ENCODE measurements at places on chromosomes 1 and 21.

DNA sequence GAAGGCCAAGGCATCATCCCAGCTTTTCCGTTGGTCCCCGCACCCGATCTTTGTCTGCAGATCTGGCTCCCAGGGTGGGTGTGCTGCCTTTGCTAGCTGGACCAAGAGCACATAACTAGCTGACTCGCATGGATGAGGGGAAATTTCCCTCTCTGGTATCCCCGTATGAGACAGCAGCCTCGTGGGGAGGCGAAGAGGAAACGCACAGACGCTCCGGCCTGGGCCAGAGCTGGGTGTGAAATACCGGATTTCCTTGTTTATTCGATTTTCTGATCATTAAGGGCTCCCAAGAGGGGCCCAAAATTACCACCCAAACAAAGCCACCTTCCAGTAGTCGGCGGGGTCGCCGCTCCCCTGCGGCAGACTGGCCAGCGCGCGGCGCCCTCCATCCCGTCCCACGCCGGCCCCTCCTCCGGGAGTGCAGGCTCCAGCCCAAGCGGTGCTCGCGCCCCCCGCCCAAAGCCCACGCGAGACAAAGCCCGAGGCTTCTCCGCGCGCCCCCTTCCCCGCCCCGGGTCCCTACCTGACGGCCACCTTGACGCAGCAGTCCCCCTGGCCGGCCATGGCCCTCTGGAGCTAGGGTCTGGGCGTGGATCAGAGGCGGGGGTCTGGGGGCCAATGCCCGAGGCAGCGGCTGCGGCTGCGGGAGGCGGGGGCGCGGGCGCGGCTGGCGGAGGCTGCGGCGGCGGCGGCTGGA is 546 bp downstream of the KIF21B start:
- no peak for DNase-seq

GRCh38 chr1:110508028-110508940 is 10.7 kb downstream of the KCNA10 start:
- DNase-seq = no peak

GRCh38 chr1:225762002-225762441 is 15.6 kb upstream of the SRP9 start:
- DNase-seq = no peak

- DNase-seq = no peak
These were observed 132.3 kb downstream of the BEND5 start for GRCh38 chr1:48644190-48644900.

GRCh38 chr1:58890113-58890512 is 106.3 kb upstream of the JUN start:
- DNase-seq = no peak

- DNase-seq = no peak
These were observed 175.5 kb upstream of the NCAM2 start for GRCh38 chr21:20822666-20823065.

DNA sequence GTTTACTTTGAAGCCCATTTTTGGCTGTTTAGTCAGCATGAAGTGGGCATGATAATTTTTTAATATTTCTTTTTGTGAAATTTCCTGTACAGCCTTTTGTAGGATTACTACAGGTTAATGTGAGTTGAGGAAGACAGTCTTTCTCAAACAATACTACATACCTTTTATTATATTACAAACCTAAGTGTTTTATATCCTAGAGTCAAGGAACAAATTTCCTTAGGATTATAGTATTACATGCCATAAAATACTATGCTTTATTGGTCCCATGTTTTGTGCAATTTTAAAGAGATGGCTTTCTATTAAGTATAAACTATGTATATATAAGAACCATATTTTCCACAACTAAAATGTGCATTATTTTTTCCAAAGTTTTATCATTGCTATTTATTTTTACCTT is 9.2 kb upstream of the CHAF1B start:
- no peak for DNase-seq

DNA sequence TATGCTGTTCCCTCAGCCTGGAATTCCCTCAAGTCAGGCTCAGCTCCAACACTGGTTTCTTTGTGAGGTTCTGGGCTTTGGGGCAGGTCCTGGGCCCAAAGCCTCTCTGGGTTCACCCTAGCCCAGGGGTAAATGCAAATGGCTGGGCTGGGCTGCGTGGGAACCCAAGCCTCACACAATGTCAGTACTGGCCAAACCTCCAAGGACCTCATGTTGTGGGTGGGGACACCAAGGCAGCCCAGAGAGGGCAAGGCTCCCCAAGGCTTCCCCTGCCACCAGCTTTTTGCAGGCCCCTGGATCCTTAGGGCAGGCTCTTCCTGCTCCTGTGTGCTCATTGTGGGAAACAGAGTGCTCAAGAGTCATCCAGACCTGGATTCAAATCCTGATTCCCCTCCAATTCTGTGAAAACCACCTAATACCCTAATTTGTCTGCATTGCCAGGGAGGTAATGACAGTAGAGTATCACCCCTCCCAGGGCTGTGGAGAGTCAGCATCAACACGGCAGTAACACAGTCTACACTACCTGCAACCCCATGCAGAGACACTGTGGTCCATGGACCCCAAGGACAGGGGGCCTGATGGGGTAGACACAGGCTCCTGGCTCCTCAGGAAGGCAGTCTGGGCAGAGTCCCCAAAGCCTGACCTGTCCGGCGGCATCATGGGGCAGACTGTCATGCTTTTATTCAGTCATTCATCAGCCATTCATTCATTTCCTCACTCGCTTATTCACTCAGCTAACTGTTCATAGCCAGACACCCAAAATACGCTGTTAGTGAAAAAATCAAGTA is 85.7 kb downstream of the DMRTB1 start:
- no peak for DNase-seq

DNA sequence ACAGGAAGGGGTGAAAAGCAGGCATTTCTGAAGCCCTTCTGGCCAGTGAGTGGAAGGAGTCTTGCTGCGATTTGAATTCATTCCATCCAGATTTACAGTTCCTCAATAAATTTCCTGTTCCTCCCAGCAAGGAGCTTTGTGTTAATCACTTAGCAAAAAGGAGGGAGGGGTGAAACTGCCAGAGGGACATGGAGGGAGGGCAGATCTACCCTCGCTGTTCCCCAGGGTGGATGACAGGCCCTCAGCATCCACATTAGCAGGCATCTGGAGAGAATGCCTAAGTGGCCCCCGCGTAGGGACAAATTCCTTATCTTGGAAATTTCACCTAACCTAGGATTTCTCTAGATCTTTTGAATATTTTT is 1.2 kb downstream of the ETV3 start:
- no peak for DNase-seq

- no peak for DNase-seq
These were observed 130.2 kb downstream of the TGFBR3 start for GRCh38 chr1:91755702-91756287.

DNA sequence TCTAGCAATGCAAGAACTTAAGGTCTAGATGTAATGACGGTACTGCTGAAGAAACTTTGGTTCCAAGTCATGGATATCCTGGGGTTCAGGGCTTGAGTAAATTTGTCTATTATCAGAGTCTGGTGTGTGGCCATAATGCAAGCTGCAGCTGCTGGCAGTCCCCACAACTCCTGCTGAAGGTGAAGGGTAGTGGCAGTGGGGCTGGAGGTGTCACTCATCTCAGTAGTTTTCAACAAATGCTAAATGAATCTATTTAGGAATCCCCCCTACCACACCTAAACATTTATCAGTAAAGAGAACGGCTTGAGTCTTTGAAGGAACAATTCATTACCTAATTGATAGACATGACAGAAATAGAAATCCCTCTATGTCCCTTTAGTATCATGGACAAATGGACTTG is 99.2 kb upstream of the GNG4 start:
- DNase-seq = no peak

- no peak for DNase-seq
These were observed 7.4 kb upstream of the KCNN3 start for GRCh38 chr1:154877370-154877974.

GRCh38 chr21:42378418-42378817 is 12.1 kb upstream of the TFF1 start:
- no peak for DNase-seq

All from stimulated activated CD8-positive, alpha-beta memory T cell treated with anti-CD3 and anti-CD28 coated beads, Interleukin-7, amount 100 ng/mL, for 4 hours (primary cell).